ENCODE measurements at places on chromosomes 3 and 15.

DNA sequence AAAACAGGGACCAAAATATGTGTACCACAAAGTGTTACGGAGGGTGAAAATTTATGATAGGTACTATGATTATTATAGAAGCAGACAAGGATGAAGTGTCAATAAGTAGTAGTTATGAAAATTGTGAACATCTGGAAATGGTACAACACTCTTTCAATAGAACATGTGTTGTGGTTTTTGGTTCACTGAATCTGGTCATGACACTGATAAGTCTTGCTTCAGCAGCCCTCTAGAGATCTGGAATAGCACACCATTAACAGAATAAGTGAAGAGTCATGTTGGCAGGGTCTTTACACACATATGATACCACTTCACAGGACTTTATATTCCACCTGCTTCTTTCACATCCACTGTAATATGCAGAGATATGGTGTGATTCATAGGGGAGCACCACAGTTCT lies 985.2 kb upstream of the SEMA6D start:
- DNase-seq = no peak

- DNase-seq = no peak
Observed at GRCh38 chr3:136929977-136930670, 27.7 kb upstream of the IL20RB start.

DNA sequence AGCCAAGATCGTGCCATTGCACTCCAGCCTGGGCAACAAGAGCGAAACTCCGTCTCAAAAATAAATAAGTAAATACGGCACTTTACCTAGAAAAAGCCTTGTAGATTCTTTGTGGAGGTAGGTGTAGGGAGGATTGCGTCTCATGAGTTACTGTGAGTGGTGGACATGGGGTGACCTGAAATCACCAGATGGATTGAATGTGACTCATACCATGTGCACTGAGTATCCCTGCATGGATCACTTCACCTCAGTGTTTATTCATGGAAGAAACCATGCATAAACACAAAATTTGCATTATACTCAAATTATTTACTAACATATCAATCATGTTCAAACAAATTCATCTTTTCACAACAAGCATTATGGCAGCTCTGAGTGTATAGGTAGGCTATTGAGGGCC lies 55.9 kb downstream of the MRPS25 start:
- DNase-seq = no peak

GRCh38 chr3:119700269-119700919 lies 2.4 kb upstream of the CFAP91 start:
- peak; percentile 46 for DNase-seq

DNA sequence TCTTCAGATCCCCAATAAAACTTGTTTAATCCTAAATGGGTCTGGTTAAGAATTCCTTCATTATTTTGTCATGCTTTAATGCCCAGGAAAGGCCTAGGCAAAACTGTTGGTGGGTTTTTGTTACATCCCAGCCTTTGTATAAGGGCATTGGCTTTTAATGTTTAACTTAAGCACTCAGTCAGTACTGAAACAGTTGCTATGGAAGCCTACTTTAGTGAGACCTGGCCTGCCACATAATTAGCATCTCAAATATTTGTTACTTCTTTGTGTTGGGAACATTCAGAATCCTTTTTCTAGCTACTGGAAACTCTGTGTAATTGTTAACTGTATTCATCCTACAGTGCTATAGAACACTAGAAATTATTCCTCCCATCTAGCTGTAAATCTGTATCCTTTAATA lies 369.6 kb upstream of the ATP10A start:
- DNase-seq = no peak

- DNase-seq = peak; percentile 28
Observed at GRCh38 chr3:127749787-127750225, 72.5 kb downstream of the MGLL start.

DNA sequence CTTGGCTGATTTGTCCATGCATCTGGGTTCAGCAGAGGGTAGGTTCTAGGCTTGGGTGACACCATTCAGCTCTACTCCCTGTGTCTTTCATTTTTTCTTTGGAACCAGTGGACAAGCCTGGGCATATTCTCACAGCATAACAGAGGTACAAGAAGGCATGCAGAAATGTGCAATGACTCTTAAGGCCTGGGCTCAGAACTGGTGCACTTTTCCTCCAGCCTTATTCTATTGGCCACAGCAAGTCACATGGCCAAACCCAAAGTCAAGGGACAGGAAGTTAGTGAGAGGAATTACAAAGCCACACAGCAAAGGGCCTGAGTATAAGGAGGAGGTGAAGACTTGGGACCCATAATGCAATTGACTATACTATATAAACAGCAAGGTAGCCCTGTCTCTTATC lies 200.9 kb upstream of the CTDSPL start:
- no peak for DNase-seq

DNA sequence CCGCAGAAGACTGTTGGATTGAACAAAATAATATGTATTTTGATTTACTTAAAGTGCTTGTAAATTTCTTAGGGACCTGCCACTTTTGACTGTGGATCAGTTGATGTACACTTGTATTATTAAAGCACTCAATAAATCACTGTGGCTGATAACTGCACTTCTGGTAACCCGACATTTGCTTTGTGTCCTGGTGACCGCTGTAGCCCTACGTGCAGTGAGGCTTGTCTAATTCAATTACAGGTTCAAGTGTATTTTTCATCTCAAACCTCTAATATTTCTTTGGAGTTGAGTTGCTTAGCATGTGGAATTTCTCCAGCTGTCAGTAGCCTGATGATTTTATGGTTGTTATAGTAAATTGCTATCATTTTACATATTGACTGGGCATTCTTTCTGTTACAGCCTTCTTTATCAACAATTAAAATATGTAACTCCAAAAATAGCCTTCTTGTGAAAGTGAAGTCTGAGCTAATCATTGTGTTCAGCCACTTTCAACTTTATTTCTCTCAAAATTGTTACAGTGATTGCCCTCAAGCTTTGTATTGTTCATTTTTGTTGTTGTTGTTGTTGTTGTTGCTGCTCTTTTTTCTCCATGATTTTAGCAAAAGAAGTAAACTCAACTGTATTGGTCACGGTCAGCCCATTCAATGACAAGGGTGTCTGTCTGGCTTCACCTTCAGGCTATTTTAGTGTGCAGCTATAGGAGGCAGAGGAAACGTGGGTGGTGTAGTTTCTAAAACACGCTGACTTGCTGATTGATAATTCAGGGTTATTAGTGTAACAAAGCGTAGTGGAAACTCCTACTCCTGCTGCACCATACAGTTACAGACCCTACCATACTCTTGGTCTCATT lies 215.1 kb upstream of the UBE2E1 start:
- no peak for DNase-seq

DNA sequence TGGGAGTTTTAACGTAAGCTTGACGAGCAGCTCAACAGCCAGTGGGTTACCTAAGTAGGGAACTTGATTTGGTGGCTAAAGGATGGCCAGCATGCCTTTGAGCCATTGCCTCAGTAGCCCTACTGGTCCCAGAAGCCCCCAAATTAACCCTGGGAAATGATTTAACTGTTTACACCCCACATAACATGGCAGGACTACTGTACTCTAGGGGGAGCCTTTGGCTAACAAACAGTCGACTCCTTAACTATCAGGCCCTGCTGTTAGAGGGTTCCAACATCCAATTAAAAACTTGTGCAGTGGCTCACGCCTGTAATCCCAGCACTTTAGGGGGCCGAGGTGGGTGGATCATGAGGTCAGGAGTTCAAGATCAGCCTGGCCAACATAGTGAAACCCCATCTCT lies 9.4 kb upstream of the SMCO1 start:
- DNase-seq = no peak

DNA sequence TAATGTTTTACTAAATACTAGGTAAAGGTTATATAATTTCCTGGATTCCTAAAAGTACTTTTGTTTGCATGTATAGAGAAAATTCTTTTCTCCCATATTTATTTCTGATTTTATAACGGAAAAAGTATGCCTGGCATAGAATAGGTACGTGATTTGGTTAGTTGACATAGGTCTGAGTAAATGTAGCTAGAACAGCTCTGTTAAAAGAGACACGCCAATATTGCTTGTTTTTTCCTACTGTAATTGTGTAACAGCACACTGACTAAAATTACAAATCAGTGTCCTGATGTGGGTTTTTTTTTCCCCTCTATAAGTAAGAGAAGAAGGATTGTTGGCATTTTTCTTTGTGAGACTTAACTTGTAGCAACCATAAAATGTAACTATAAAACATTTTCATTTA lies 26.7 kb downstream of the KLHL24 start:
- no peak for DNase-seq

- peak; percentile 78 for DNase-seq
Observed at GRCh38 chr3:34237946-34238345, 439.5 kb downstream of the PDCD6IP start.

GRCh38 chr3:46895204-46895660 lies 17.7 kb downstream of the PTH1R start:
- peak; percentile 34 for DNase-seq

DNA sequence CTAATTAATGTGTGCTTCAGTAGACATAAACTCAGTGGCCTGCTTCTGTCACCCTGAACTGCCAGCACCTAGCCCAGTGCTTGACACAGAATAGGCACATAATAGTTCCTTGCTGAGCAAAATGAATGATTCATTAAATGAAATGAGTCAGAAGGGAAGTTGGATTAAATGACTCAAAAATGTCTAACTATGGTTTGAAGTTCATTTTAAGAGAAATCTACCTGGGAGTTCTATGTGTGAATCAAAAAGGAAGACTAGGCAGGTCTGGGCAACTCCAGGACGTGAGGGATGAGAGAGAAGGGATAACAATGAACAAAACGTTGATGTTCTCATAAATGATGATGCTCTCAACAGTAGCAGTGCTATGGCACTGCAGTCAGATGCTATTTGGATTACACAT lies 175.0 kb downstream of the CFAP20DC start:
- peak; percentile 70 for DNase-seq

- no peak for DNase-seq
Observed at GRCh38 chr3:154314152-154314551, 10.1 kb downstream of the DHX36 start.

GRCh38 chr3:126528800-126529541 lies 5.0 kb downstream of the CHST13 start:
- no peak for DNase-seq

DNA sequence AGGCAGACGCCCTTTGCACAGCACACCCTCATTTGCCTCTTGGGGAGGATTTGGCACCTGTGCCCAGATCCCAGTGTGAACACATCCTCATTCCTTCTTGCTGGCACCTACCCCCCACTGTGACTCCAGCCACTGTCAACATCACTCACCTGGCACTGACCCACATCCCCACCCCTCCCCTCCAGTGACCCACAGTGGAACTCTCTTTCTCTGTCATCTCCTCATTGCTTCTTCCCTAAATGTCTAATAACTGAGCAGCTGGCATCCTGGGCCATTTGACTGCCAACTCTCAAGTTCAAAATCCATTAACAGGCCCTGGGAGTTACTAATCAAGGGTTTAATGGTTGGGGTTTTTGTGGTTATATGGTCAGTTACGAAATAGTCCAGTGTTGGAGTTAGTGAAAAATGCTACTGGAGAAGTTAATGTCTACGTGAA lies 14.4 kb downstream of the SNAPC5 start:
- no peak for DNase-seq

DNA sequence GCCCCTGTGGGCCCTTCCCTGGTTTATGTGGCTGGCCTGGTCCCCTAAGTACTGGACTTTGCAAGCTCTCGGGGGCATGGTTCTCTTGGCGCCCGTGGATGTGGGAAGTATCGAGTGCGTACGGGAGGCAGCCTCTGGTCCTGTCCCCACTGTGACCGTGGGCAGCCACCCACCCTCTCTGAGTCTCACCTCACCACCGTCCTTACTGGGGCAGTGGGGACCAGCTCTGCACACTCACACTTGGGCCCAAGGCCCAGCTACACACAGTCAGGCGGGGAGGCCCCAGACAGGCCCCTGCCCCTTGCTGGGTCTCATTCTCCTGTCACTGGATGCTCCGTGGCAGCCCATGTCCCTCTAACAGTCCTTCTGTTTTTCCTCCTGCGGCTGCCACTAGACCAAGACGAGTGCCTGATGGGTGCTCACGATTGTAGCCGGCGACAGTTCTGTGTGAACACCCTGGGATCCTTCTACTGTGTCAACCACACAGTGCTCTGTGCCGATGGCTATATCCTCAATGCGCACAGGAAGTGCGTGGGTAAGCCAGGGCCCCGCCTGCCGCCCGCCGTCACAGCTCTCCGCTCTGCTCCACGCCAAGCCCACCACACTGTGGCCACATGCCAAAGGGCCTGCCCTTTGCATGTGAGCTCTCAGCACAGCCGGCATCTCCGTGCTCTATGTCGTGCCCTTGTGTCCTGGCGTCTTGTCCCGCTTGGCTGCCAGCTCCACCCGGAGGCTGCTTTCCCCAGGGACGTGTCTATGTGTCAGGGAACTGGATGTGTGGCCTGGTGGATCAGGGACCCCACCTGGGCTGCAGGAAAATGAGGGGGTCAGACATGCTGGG lies 72.7 kb downstream of the FBLN2 start:
- no peak for DNase-seq

DNA sequence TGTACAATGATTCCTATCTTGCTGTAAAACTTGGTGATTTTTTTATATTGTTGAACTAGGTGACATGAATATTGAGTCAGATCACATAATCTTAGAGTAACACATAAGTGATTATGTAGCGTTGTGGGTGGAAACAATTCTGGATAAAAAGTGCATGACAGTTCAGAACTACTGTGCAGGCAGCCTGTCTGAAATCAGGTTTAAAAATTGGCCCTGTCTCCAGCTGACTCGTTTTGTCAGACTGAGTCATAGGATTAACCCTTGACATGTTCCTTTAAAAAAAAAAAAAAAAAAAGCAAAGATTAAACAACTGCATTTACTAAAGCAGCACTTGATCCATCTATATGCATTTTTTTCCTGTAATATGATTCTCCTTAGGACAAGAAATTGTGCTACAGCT lies 160.0 kb upstream of the CGNL1 start:
- peak; percentile 82 for DNase-seq

GRCh38 chr3:133588784-133589465 lies 15.4 kb downstream of the CDV3 start:
- DNase-seq = no peak

DNA sequence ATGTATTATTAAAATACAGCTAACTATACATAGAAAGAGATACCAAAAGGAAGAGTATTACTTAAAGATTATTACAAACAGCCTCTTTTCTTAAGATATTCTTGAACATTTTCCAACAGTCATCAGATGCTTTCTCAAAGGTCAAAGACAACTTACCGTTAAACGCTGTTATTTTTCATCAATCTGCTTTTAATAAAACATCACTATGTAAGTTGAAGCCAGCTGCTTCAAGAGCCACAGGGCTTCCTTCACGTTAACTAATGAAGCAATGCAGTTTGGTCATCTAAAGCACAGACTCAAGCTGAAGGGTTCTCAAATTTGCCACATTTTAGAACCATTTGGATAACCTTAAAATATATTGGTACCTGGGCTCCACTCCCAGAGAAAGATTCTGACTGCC lies 578.8 kb downstream of the ROBO2 start:
- DNase-seq = no peak

DNA sequence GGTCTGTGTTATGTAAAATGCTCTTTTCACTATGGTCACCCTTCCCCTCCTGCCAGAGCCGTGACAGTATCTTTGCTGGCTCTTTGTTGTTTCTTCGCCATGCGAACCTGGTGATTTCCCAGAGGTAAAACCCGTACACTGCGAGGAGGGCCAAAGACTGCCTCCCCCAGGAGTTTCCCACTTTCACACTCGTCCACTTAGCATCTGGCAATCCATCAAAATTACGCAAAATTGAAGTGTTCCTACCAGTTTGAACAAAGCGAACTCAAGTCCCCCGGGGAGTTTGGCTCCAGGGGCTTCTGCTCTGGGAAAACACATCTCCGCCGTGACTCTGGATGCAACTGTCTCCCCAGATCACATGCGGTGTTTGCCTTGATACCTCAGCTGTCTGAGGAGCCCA lies 239.9 kb downstream of the FAM43A start:
- no peak for DNase-seq

GRCh38 chr15:96306321-96306720 lies 24.2 kb upstream of the NR2F2 start:
- DNase-seq = no peak

Data from fibroblast of skin of back (primary cell).